ENCODE measurements at places on chromosomes 3 and 15. TPM values are rescaled to one million over a fixed set of nuclear protein-coding genes. Genes with fewer than 3 reads are reported as not detected.

The APBA2 gene
- 16.1 TPM for polyA plus RNA-seq

The LTF gene
- polyA plus RNA-seq: 2.7 TPM

The ANKUB1 gene
- 0.70 TPM for polyA plus RNA-seq

The TBCCD1 gene
- 22.4 TPM for polyA plus RNA-seq

The GABRG3 gene
- 1.9 TPM for polyA plus RNA-seq

The TIGIT gene
- polyA plus RNA-seq: 0.06 TPM

The RGMA gene
- 8.0 TPM for polyA plus RNA-seq

The KCNMB2 gene
- 31.1 TPM for polyA plus RNA-seq

The SEMA6D gene
- 48.8 TPM for polyA plus RNA-seq

The SST gene
- polyA plus RNA-seq: 0.48 TPM

The LRTM1 gene
- not detected for polyA plus RNA-seq

The SLC41A3 gene
- 74.1 TPM for polyA plus RNA-seq

The CHL1 gene
- polyA plus RNA-seq: 11.2 TPM

The DLL4 gene
- 6.9 TPM for polyA plus RNA-seq

The BRK1 gene
- polyA plus RNA-seq: 193 TPM

The APPL1 gene
- polyA plus RNA-seq: 49.7 TPM

The MESP1 gene
- polyA plus RNA-seq: 1.8 TPM

The ITIH1 gene
- 0.31 TPM for polyA plus RNA-seq

The FRMD5 gene
- 1.0 TPM for polyA plus RNA-seq

The TM4SF18 gene
- polyA plus RNA-seq: 27.4 TPM

The C3orf80 gene
- 0.41 TPM for polyA plus RNA-seq

The DUOXA2 gene
- 0.10 TPM for polyA plus RNA-seq

The TGM5 gene
- not detected for polyA plus RNA-seq

The XIRP1 gene
- polyA plus RNA-seq: 0.11 TPM

The CCR2 gene
- polyA plus RNA-seq: 1.7 TPM

The TM6SF1 gene
- 2.5 TPM for polyA plus RNA-seq

The SPTSSB gene
- 5.0 TPM for polyA plus RNA-seq

The LRRN1 gene
- 16.5 TPM for polyA plus RNA-seq

The STIMATE gene
- 16.9 TPM for polyA plus RNA-seq

The GHRL gene
- polyA plus RNA-seq: 2.7 TPM

The CPLX3 gene
- polyA plus RNA-seq: not detected

The SEMA3F gene
- 82.6 TPM for polyA plus RNA-seq

The FETUB gene
- polyA plus RNA-seq: not detected

The CYP1A1 gene
- not detected for polyA plus RNA-seq

The SELENOS gene
- polyA plus RNA-seq: 56.3 TPM

The SLC2A2 gene
- 11.7 TPM for polyA plus RNA-seq

The A4GNT gene
- polyA plus RNA-seq: 0.78 TPM

The ACTRT3 gene
- polyA plus RNA-seq: 4.3 TPM

The GOLGA6B gene
- polyA plus RNA-seq: not detected

The KIF7 gene
- 17.8 TPM for polyA plus RNA-seq

The PROS1 gene
- 42.7 TPM for polyA plus RNA-seq

The GP9 gene
- polyA plus RNA-seq: 0.81 TPM

The GPR149 gene
- polyA plus RNA-seq: not detected

The GXYLT2 gene
- 14.1 TPM for polyA plus RNA-seq

The HTR3E gene
- not detected for polyA plus RNA-seq

The POMGNT2 gene
- polyA plus RNA-seq: 20.9 TPM

The HEG1 gene
- 27.6 TPM for polyA plus RNA-seq

The USP13 gene
- 13.0 TPM for polyA plus RNA-seq

The CIB2 gene
- 34.2 TPM for polyA plus RNA-seq

The CADPS gene
- 1.2 TPM for polyA plus RNA-seq

The RARB gene
- polyA plus RNA-seq: 63.0 TPM

The DNAH1 gene
- 14.6 TPM for polyA plus RNA-seq

The NDUFAF3 gene
- polyA plus RNA-seq: 64.7 TPM

The PRKCD gene
- 21.9 TPM for polyA plus RNA-seq
